ENCODE measurements at places on chromosomes 3 and 15.
A peak's percentile ranks its signal among the peaks of the same experiment; 100 is the strongest.

DNA sequence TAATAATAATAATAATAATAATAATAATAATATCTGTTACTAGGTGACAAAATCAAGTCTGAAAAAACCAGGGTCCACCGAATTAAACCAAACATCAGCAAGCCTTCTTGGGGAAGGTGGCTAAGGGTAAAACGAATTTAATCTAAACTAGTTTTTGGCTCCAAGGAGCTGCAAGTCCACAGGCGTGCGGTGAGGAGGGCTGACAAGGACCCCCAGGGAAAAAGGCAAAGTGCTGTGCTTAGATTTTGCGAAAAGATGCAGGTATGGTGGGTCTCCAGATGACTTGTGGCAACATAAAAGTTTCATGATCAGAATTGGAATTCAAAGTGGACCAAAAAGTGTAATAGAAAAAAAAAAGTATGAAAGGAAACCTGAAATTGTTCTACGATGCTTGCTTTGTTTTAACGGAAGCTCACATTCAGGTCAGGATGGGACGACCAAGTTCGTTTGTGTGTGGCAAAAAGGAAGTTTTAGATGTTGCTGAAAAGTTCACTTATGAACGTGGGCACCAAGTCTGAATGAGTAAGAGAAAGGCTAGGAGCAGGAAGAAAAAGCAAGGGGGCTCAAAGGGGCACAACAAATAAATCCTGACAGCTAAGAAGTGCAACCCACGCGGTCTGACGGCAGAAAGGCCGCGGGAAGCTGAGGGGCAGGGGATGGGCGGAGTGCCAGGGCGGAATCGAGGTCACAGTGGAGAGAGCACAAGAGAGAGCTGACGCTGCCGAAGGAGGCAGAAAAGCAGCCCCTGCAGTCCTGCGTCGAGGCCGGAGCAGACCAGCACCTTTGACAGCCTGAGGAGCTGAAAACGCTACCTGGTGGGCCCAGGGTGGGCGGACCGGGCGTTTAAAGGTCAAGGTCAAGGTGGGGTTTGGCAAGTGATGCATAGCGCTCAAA lies 1.1 kb downstream of the WDR82 start:
- DNase-seq, result peak; percentile 67

DNA sequence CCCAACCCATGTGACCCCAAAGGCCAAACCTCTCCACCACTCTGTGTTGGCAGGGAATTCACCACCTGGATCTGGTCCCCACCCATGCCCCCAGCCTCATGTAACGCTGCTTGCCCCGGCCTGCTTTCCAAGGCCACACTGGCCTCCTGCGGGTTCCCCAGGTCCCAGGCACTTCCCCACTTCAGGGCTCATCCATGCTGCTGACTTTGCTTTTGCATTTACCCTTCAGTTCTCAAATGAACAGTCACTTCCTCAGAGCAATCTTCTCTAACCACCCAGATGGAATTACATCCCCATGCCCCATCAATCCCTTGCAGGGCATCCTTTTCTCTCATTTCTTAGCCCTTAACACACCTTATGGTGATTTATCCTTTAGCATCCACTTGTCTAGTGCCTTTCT lies 9.2 kb downstream of the DAPK2 start:
- DNase-seq, result no peak

DNA sequence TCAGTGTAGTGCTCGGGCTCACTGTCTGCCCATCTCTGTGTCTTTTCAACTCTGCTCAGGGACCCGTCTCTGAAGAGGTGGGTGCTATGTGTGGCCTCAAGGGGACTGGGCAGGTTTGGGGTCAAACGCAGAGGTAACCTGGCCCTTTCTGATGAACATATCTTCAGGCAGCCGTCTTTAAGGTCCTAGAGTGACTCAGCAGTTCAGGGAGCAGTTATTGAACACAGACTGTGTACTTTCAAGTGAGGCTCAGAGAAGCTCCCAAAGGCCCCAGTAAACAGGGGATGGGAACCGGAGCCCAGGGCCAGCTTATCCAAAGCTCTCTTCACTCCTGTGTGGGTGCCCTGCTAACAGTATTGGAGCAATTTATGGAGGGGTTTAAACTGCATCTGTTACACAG lies 73.1 kb downstream of the WDR76 start:
- no peak for DNase-seq

DNA sequence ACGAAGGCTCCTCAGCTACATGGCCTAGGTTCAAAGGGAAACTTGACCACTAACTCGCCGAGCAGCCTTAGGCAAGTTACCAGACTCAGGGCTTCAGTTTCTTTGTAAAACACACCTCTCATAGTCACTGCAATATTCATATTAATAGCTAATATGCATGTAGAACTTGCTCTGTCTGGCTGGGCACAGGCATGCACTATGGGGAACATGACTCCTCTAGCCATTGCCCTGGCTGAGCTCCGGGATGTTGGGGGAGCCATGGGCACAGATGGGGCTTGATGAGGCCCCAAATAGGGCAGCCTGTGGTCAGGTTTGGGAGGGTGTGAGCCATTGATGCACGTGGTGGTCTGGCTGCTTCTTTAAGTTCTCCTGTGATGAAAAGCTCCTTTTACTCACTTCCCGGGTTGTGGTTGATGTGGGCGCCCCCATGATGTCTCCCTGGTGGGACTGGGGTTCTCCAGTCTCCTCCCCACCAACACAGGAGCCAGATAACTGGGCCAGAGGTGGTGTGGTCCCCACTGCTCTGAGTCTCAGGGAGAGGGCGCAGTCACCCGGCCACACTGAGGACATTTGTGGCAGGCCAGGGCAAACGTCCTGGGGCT lies 29.4 kb upstream of the DUSP7 start:
- no peak for DNase-seq

- DNase-seq, result no peak
Observed at GRCh38 chr15:101642361-101642760, 9.8 kb downstream of the TM2D3 start.

DNA sequence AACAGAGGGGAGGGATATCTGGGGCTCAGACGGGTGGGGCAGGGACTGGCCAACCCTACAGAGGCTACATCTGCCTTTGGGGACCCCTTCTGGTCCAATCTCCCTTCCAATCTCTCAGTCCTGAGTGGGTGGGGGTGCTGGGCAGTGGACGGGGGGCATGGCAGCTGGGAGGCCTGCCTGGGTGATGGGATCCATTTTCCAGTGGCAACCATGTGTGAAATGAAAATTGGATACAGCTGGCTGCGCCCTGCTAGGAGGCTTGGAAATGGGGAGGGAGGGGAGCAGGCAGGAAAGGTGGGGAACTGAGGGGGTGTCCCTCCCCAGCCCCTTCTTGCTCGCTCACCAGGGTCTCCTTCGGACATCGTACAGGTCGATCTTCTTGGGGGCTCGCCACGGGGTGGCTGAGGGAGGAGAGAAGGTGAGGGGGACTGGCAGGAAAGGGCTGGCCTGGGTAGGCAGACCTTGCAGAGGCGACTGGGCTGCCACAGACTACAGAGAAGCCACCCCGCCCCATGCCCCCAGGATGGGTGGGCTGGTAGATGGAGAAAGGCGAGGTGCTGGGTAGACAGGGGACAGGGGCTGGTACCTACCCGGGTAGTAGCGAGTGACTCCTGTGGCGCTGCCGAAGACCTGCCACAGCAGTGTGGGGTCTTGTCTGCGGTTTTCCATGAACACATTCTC lies 21.2 kb upstream of the TMEM115 start:
- no peak for DNase-seq
